ENCODE measurements at places on chromosomes 13 and 19.
A peak's percentile ranks its signal among the peaks of the same experiment; 100 is the strongest.

- peak; percentile 34 for DNase-seq
These were observed 15.7 kb downstream of the ZNF808 start for GRCh38 chr19:52542984-52543664.

GRCh38 chr19:3115916-3116602, 19.8 kb upstream of the GNA15 start:
- DNase-seq = no peak

DNA sequence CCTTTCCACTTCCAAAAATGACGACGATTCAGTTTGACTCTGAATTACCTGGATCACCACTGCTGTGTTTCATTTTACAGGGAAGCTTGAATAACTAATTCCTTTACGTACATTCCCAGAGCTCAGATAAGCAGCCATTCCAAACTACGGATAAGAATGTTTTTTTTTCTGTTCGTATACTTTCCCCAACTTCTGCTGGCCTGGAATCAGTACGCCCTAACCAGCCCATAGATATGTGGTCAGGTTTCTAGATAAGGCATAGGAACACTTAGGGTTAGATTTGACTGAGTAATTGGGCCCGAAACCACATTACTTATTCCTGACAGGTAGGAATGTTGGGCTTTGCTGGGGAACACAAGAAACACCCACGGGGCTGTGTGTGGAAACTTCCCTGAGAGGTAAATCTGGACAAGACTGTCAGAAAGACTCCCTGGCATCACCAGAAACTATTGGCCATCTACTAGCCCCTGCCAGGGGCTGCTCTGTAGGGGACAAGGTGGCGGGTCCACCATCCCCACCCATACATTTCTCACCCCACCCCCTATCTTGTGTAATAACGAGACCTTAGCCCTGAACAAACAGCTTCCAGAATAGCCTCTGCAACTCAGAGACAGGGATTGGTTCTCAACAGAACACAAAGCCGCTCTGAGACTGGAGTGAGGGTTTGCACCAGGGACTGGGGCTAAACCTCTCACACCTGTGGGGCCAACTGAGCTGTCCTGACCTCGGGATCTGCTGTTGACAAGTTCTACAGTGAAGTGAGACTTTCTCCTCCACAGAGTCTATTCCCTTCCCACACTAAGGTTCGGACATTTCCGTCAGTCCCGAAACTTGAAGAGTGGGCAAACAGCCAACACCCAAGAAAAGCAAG, 15.6 kb downstream of the RHPN2 start:
- DNase-seq = no peak

DNA sequence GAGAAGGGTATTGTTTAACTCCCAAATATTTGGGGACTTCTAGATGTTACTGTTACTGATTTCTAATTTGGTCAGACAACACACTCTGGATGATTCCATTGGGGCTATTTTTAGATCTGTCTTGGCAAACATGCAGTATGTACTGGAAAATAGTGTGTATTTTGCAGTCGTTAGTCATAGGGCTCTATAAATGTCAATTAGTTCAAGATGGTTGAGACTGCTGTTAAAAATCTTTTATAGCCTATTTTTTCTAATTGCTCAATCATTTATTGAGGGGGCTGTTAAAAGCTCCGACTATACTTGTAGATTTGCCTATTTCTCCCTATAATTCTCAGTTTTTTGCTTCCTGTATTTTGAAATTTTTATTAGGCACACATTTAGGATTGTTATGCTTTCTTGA, 31.4 kb downstream of the PPP5C start:
- DNase-seq = no peak

Data from stimulated activated CD4-positive, alpha-beta T cell treated with anti-CD3 and anti-CD28 coated beads, Interleukin-1b, Interleukin-23, amount 100 ng/mL, for 48 hours (primary cell).